Omental fat pad (tissue), 4 donors: ENCODE measurements at places on chromosomes 5 and 9.

- DNase-seq, result no peak
These were observed 62.5 kb upstream of the ISOC1 start for GRCh38 chr5:129031886-129032683.

DNA sequence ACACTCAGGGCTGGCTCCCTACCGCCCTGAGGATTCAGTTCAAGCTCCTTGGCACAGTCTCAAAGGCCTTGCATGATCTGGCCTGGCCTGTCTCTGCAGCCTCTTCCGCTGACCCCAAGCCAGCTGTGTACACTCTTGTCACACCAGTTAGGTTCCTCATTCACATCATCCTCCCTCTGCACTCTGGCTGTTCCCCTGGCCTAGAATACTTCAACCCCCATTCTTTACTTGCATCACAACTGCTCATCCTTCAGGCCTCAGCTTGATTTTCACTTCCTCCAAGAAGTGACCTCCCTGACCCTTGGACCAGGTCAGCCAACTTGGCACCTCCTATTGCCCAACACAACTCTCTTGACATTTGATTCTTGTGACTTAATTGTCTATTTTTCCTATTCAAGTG lies 18.9 kb upstream of the PFDN1 start:
- DNase-seq, result no peak

- DNase-seq, result no peak
These were observed 28.4 kb downstream of the MTX3 start for GRCh38 chr5:79962575-79963222.

GRCh38 chr5:67235399-67236110 lies 39.0 kb upstream of the CD180 start:
- no peak for DNase-seq
